ENCODE measurements at places on chromosomes 7 and 10. TPM values are rescaled to one million over a fixed set of nuclear protein-coding genes. Genes with fewer than 3 reads are reported as not detected.

Gene HELLS
- 3.5 TPM for total RNA-seq

Gene GLI3
- total RNA-seq = 8.1 TPM

Gene TMEM176A
- 92.1 TPM for total RNA-seq

Gene TMEM184A
- 0.18 TPM for total RNA-seq

DNA sequence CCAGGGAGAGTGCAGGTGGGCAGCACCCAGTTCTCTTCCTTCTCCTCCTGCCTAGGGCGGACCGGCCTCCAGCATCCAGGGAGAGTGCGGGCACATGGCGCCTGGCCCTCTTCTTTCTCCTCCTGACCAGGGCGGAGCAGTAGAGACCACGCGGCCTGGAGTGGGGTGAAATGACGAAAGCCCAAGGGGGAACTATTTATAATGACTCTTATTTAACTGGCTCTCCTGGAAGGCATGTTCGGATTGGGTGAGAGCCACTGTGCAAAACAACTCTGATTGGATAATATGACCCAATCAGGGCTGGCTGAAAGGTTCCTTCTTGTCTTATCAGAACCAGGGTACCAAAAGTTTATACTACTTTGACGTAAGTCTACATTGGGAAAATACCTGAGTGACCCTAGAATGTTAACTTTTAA lies 63.1 kb downstream of the ZNF37A start:
- no peak for DNase-seq

- DNase-seq = no peak
Measured at GRCh38 chr10:122422266-122422989, 32.0 kb upstream of the ARMS2 start.

DNA sequence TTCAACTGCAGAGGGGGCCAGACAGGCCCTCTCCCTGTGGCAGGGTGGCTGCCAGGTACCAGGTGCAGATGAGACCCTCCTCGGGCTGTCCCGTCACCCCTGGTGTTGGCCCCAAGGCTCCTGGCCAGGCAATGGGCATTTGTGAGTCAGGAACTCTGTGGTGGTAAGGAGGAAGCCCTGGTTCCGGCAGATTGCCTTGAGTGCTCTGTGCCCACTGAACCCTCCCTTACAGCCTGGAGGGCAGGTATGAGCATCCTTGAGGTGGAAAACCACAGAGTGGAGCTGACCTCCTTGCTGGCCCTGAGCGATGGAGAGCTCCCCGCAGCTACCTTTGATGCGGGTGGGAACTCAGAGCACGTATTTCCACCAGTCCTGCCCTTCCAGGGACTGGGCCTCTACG lies 2.0 kb downstream of the PAOX start:
- DNase-seq = no peak

DNA sequence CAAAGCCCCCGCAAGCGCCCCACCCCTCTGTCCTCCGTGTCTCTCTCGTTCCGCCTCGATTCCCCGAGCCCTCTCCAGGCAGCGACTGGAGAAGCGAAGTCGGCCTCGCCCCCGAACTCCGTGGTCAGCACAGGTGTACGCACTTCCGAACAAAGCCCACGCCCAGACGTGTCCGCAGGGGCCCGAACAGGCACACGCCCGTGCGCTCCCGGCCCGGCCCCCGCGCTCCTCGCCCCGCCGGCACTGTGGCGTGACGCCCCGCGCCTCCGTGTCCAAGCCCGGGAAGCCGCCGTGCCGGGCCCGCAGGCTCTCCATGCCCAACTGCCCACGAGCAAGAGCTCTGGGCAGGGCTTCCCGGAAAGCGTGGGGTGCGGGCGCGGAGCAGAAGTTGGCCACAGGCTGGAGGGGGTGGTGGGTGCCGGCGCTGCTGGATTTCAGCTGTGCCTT lies 662 bp downstream of the NRCAM start:
- DNase-seq = no peak

- DNase-seq = no peak
Measured at GRCh38 chr7:112965506-112965905, 121.1 kb downstream of the GPR85 start.

DNA sequence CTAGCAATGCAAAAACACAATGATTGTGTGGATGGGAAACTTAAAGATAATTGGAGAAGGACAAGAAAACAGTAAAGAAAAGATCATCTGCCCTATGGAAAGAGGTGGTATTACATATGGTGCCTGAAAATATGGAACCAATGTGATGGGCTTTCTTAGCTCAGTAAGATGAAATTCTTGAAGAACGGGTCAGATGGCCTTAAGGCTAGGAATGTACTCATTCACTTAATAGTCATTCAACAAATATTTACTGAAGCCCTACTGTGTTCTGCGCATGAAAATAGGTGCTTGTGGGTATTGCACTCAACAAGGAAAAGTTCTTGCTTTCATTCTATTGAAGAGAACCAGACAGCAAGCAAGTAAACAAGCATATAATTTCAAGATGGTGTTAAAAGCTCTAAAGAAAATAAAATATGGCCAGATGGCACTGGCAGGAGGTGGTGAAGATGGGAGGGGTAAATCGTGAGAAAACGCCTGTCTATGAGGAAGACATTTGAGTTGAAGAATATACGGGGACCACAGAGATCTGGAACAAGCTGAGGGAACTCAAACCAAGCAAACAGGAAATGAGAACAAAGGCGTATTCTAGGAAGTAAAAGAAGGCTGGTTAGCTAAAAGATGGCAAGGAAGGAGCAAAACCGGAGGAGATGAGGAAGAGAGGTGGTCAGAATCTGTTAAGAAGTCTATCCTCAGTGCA lies 179.7 kb downstream of the ANK3 start:
- DNase-seq = no peak

DNA sequence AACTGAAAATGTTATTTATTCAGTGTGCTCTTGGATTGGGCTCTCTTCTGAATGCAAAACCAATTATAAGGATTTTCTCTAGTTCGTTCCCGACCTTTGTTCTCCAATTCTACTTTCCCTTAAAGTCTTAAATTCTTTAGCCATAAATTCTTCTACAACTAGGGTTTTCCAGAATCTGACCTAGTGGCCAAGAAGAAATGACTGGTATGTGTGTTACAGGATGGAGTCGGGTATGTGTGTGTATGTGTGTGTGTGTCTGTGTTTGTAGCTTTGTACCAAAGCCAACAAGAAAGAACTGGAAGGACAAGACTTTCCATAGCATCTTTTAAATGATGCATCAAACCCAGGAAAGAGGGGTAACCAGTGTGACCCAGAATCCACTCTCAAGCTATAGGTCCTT lies 25.8 kb upstream of the LEP start:
- DNase-seq = no peak

DNA sequence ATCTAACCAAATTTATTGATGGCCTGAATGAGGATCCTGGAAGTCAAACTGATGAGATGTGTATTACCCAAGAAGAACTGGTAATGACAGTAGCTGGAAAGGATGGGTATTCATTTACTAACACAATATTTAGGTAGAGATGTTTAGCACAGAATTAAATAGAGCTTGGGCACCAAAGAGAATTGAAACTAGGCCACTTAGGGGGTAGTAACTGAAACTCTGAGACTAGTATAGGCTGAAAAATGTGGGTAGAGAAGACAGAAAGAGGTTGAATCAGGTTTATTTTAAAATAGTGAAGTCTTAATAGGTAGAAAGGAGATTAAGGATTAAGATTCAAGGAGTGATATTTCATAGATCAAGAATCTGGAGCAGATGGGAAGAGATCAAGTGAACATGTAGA lies 155.8 kb downstream of the MLLT10 start:
- no peak for DNase-seq

- no peak for DNase-seq
Measured at GRCh38 chr7:134155871-134156270, 28.7 kb downstream of the LRGUK start.

DNA sequence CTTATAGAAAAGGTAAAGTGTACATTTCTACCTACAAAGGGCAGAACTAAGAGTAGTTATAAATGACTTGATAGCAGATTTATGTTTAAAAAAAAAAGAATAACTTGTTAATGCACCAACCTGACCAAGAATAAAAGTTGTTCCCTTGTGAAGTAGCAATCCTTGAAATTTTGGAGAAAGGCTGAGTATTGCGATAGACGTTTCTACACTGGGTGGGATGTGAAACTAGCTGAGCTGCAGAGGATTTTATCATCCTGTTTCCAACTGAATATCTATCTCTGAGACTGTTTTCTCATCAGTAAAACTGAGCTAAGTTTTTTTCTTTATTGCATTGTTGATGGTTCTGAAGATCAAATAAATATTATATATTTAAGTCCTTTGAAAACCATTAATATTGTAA lies 14.6 kb downstream of the MDFIC start:
- no peak for DNase-seq

GRCh38 chr10:13842117-13842516 lies 255.4 kb downstream of the PRPF18 start:
- DNase-seq = no peak

GRCh38 chr7:98241674-98242241 lies 10.3 kb downstream of the TECPR1 start:
- no peak for DNase-seq

- no peak for DNase-seq
Measured at GRCh38 chr10:5285186-5285585, 79.6 kb upstream of the UCN3 start.

GRCh38 chr10:12051241-12051640 lies 8.6 kb upstream of the UPF2 start:
- no peak for DNase-seq

Measured in left cardiac atrium (tissue), 4 donors.